ENCODE measurements at places on chromosomes 4 and X. TPM values are rescaled to one million over a fixed set of nuclear protein-coding genes. Genes with fewer than 3 reads are reported as not detected.
A peak's percentile ranks its signal among the peaks of the same experiment; 100 is the strongest.

GRCh38 chr4:119025916-119026661 is 109.5 kb upstream of the MYOZ2 start:
- no peak for DNase-seq

DNA sequence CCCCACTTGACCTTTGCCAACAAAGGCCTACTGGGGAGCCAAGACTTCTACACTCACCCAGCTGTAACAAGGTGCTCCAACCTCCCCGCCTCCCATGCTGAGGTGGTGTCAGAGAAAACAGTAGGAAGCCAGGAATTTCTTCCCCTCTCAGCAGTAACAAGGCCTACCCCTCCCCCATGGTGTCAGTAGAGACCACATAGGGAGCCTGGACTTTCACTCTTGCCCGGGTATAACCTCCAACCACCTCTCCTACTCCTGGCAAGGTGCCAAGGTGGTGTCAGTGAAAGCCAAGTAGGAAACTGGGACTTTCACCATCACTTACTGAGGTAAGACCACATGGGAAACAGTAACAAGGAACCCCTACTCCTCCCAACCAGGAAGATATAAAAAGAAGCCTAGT is 93.1 kb downstream of the SLC16A2 start:
- DNase-seq: no peak

DNA sequence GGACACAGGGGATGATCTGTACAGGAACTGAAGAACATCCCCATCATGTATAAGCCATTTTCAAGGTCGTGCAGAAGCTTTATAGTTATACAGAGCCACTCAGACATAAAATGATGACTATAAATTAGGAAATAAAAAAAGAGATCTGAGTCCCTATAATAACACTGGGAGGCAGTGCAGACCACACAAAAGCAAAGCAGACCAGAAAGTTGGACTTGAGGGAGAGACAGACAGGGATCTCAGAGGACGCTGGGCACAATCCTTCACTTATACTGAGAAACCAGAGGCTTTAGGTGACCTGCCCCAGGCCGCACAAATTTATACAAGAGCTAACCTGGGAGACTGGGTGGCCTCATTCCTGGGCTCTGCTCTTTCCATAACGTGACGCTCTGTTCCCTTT is 70.5 kb downstream of the HADH start:
- DNase-seq: peak; percentile 37

DNA sequence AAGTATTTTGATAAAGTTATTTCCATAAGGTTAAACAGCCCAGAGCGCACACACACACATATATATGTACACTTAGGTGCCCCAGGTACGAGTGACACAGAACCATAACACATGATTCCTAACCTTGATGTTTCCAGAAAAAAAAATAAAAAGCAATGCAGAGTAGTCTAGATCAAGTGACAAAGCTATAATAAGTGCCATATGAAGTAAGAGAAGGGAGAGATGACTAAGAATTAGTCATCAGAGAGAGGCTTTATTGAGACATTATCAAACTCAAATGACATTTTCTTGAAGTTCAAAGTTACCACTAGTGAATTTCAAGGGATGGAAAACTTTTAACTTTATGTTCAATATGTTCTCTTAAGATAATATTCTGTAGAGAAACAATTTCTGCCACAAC is 215.0 kb downstream of the HTR2C start:
- DNase-seq: no peak

DNA sequence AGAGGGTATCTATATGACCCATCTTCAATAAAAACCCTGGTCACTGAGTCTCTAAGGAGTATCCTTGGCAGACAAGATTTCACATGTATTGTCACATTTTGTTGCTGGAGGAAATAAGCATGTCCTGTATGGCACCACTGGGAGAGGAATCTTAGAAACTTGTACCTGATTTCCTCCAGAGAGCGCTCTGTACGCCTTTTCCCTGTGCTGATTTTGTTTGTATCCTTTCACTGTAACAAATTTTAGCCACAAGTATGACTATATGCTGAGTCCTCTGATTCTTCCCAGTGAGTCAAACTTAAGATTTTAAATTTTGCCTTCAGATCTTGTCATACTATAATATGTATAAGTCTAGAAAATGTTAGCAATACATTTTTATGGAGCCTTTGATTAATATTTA is 102.8 kb downstream of the ITIH6 start:
- DNase-seq: no peak

- DNase-seq: no peak
Measured at GRCh38 chr4:73432169-73433000, 3.6 kb upstream of the AFP start.

DNA sequence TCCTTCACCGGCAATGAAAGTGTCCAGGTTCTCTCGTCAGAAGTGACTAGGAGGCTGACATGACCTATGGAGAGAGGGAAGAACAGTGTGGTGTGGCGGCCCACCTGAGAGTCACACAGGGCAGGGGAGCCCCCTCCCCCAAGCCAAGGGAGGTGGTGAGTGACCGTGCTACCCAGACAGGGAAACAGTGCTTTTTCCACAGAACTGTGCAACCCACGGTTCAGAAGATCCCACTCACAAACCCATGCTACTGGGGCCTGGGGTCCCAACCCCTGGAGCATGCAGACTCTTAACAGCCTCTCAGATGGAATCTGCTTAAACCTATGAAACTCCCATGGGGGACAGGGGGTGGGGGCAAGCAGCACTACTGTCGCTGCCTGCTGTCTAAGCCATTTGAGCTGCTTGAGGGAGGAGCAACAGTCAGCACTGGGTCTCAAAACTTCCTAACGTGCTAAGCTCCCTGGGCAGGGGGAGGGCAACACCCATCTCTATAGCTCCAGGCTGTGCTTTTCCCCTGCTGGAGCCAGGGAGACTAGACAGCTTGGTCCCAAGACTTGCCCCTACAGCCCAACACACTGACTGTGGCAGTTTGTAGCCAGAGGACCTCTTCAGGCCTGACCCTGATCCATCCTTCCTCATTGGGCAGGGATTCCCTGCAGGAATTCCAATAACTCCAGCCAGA is 850.4 kb upstream of the AADAT start:
- DNase-seq: no peak

PAK3 gene
- 1.3 TPM for total RNA-seq

KLHL4 gene
- 157 TPM for total RNA-seq

GAGE12F gene
- not detected for total RNA-seq

BTC gene
- total RNA-seq: not detected

TMPRSS11B gene
- total RNA-seq: not detected
